ENCODE measurements at places on chromosomes 6 and 20. TPM values are rescaled to one million over a fixed set of nuclear protein-coding genes. Genes with fewer than 3 reads are reported as not detected.
A peak's percentile ranks its signal among the peaks of the same experiment; 100 is the strongest.

DNA sequence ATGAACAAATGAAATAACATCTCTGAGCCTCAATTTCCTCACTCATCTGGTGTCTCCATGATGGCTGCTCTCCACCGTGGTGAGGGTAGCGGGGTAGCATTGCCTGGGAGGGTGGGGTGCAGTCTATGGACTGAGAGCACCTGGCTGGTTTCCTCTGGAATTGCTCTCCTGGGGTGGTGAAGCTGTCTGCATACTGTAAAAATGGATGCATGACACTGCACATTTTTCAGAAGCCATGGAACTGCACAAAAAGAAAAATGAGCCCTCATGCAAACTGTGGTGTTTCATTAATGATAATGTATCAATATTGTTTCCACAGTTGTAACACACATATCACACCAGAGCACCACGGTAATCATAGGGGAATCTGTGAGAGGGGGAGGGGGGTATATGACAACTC, 12.1 kb upstream of the ITPR3 start:
- no peak overlapping the region for H3K4me3 ChIP-seq
- peaks cover 11% of the 10 kb centered on the region for H3K4me1 ChIP-seq
- DNase-seq = no peak
- H3K27ac ChIP-seq = peak overlapping the region; percentile 88
- no peaks in the 10 kb centered on the region for H3K36me3 ChIP-seq

DNA sequence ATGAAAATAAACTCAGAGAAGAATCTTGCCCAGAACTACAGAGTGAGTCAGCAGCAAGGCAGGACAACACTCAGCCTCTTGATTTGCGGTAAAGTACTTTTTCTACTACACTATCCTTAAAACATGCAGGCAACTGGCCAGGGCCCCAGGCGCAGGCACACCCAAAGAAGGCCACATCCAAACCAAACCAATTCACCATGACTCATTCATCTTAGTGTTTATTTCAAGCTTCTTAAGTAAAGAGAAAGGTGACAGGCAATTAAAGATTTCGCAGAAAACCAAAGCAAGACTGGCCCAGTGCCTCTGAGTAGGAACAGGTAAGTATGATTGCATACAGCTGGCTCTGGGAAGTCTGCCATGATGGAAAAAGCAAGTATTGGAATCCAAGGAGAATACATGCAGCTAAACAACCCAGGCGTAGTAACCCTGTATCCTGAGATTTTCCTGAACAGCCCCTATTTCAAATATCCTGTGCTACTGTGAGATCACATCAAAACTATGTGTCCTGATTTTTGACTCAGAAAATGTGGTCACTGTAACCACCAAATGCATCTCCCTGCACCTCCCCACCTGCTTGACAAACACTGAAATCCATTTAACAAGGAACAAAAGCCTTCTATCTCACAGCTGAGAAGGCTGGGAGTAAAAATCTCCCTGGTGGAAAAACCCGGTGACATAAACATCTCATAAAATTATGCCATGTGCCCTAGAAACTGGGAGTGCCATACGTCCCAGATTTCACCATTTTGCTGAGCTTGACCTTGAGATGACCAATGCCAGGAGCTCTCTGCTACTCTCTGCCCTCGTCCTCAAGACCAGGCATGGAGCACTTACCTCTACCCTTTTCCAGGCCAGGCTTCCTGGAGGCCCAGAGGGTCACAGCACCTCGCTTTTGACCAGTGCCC, 12.4 kb downstream of the WFDC3 start:
- H3K4me1 ChIP-seq = no peaks in the 10 kb centered on the region
- H3K27ac ChIP-seq = peak overlapping the region; percentile 24
- no peaks in the 10 kb centered on the region for H3K36me3 ChIP-seq

DNA sequence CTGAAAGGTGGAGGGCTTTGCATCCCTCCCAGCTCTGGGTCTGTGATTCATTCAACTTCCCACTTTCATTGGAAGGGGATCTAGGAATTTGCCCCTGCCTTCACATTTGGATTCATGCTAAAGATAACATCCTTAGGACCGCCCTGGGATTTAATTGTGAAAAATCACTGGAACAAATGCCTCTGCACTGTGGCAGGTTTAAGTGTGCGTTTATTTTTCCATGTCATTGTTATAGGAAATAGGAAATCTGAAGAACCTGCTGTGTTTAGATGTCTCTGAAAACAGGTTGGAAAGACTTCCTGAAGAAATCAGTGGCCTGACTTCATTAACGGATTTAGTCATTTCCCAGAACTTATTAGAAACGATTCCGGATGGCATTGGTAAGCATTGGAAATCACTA, 104.7 kb downstream of the LRRC1 start:
- no peaks in the 10 kb centered on the region for H3K27me3 ChIP-seq
- H3K4me1 ChIP-seq = no peaks in the 10 kb centered on the region
- H3K4me3 ChIP-seq = no peak overlapping the region
- H3K27ac ChIP-seq = no peak overlapping the region
- peaks cover 40% of the 10 kb centered on the region for H3K36me3 ChIP-seq

DNA sequence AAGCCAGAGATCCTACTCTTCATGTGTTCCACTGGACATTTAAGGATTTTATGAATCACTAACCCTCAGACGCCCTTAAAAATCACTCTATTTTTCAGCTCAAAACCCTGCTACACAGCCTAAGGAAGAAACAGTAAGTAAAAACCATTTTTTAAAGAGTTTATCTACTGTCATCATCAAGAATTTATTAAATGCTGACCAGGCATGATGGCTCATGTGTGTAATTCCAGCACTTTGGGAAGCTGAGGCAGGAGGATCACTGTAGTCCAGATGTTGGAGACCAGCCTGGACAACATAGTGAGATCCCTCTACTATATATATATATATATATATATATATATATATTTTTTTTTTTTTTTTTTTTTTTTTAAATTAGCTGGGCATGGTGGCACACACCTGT, 124.2 kb upstream of the ID4 start:
- H3K27me3 ChIP-seq = no peaks in the 10 kb centered on the region
- no peaks in the 10 kb centered on the region for H3K4me1 ChIP-seq
- no peak for DNase-seq

DNA sequence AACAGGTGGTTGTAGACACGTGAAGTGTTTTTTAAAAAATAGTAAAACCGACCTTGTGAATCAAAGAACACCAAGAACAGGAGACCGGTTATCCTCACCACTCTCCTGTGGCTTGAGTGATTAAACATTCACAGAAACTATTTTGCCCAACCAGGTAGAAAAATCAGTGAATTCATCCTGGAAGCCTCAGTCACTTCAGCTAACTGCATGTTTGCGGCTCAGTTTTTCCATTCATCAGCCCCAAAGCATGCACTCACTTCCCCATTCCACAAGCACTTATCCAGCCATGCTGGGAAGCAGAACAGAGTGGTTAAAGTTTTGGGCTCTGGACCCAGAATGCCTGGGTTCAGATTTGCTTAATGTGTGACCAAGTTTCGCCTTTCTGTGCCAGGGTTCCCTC, 2.4 kb downstream of the LRRN4 start:
- H3K27ac ChIP-seq = no peak overlapping the region
- no peaks in the 10 kb centered on the region for H3K36me3 ChIP-seq
- H3K4me3 ChIP-seq = no peak overlapping the region
- DNase-seq = no peak
- H3K4me1 ChIP-seq = peaks cover 18% of the 10 kb centered on the region

GRCh38 chr20:62792940-62793756, 3.1 kb upstream of the MRGBP start:
- peaks cover 11% of the 10 kb centered on the region for H3K4me1 ChIP-seq
- H3K27ac ChIP-seq = peak overlapping the region; percentile 84
- no peak for DNase-seq
- no peaks in the 10 kb centered on the region for H3K27me3 ChIP-seq
- no peak overlapping the region for H3K4me3 ChIP-seq
- peaks cover 11% of the 10 kb centered on the region for H3K36me3 ChIP-seq

- H3K27me3 ChIP-seq = no peaks in the 10 kb centered on the region
- H3K4me3 ChIP-seq = no peak overlapping the region
- no peak overlapping the region for H3K27ac ChIP-seq
- no peaks in the 10 kb centered on the region for H3K36me3 ChIP-seq
Observed at GRCh38 chr6:2517401-2517800, 233.3 kb downstream of the MYLK4 start.

DNA sequence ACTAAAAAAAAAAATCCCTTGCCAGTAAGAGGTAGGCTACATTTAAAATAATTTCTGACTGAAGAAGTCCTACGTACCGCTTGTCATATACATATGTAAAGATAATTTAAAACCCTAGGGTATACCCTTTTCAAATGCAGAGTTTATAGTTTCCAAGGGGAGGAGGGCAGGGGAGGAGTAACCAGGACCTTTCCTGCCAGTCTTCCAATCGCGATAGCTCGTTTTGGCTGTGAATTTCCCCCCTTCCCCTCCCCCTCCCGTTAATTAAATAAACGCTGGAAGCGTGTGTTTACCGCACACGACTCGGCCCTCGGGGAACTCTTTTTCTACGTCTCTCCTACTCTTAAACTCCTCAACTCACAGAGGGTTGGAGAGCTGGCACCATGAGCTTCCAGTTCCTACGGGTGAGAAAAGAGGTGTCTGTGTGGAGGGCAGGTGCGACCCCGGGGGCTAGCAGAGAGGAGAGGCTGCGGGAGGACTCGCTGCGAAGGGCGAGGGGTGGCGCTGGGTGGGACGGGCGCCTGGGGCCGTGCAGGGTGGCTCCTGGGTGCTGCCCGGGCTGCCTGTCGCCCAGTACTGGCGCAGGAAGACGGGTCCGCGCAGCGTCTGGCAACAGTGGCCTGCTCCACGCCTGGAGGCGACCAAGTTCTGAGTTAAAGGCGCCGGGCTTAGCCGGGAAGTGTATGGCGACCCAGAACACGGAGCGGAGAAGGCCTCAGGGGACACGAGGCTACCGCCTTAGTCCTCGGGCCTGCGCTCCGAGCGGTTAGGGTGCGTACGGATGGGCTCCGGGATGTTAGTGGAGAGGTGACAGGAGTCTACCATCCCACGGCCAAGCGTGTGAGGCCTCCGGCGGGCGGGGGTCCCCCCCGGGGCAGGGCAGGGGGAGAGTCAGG, 4.1 kb upstream of the TFAP2C start:
- no peak for DNase-seq
- no peaks in the 10 kb centered on the region for H3K36me3 ChIP-seq
- no peak overlapping the region for H3K4me3 ChIP-seq
- no peak overlapping the region for H3K27ac ChIP-seq
- H3K27me3 ChIP-seq = peaks cover 38% of the 10 kb centered on the region

Gene ELOVL2
- 1.0 TPM for total RNA-seq

Gene TFAP2A
- total RNA-seq = 0.17 TPM

Gene HNF4A
- total RNA-seq = not detected

Gene IL20RA
- total RNA-seq = 2.3 TPM

Gene VSTM2L
- total RNA-seq = 13.9 TPM

Gene CAGE1
- total RNA-seq = not detected

Gene DCDC2
- total RNA-seq = not detected
